Stimulated activated CD8-positive, alpha-beta memory T cell treated with anti-CD3 and anti-CD28 coated beads, Interleukin-4, amount 100 ng/mL, for 1 hour (primary cell): ENCODE measurements at places on chromosomes 3 and 15.

- no peak for DNase-seq
Observed at GRCh38 chr15:87863152-87863551, 393.4 kb downstream of the NTRK3 start.

- DNase-seq = no peak
Observed at GRCh38 chr3:7630925-7631324, 770.0 kb downstream of the GRM7 start.

DNA sequence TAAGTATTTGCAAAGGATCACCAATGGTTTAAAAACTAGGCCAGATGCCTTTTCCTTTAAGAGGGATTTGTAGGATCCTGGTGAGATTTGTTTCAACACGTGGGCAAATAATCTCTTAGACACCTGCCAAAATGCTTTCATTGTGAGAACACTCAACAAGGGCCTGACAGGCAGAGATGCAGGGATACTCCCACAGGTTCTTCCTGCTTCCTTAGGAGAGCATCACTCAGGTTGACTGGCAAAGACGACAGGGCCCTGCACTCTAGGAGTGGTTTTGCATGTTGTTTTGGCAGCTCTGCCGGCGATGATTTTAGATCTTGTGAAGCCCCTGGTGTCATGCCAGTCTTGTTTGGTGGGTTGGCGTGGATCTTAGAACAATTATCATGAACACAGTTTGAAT, 184.5 kb downstream of the NR1D2 start:
- DNase-seq = no peak

DNA sequence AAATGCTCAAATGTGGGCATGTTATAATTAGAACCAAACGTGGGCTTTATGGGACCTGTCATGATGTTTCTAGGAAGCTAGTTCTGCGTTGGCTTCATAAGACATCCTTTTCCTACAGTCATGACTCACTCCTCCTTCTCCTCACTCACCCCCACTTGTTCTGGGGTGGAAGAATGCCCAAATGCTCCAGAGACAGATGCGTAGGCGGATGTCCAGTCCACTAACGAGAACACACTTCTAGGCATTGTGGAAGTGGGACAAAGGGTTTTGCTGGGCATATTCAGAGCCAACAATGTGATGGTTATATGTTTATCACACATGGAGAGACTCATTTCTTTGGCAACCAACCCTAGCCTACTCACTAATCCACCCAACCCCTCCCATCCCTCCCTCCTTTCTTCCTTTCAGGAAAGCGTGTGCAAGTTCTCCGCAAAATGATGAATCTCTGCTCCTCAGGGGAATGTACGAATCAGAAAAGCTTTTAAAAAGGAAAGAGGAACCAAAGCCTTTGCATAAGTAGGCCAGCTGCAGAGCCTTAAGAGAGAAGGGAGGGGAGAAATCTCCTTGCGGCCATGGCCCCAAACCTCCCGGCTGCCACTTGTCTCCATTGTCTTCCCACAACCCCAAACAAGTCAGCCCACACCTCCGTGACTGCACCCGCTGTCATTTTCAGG, 123.0 kb upstream of the SPRED1 start:
- no peak for DNase-seq

DNA sequence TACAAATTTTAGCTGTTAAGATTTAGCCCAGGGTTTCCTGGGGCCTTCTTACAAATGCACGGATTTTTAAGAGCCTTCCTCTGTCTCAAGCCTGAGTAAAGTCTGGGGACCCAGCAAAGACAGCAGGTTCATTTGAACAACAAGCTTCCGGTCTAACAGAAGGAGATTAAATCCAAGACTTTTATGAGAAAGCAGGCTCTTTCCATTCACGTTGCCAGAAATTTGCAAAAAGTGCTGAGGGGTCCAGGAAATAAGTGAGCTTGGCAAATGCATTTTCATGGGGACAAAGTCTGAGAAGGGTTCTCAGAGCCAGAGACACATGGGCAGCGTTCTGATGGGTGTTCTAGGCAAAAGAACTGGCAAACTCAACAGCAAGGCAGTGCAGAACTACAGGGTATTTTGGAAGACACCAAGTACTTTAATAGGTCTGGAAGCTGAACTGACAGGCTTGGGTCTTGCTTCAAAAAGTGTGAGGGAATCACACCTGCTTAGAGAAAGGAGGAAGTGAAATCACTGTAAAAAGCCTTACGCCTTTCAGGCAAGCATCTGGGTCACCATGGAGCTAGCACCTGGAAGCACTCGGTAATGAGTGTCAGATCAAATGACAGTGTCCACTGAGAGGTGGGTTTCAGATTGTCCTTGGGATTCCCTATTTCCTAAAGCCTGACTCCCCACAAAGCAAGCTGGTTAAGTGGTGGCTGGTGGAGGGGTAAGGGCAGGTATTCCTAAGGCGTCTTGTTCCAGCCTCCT, 115.8 kb upstream of the ARHGEF3 start:
- DNase-seq = no peak

DNA sequence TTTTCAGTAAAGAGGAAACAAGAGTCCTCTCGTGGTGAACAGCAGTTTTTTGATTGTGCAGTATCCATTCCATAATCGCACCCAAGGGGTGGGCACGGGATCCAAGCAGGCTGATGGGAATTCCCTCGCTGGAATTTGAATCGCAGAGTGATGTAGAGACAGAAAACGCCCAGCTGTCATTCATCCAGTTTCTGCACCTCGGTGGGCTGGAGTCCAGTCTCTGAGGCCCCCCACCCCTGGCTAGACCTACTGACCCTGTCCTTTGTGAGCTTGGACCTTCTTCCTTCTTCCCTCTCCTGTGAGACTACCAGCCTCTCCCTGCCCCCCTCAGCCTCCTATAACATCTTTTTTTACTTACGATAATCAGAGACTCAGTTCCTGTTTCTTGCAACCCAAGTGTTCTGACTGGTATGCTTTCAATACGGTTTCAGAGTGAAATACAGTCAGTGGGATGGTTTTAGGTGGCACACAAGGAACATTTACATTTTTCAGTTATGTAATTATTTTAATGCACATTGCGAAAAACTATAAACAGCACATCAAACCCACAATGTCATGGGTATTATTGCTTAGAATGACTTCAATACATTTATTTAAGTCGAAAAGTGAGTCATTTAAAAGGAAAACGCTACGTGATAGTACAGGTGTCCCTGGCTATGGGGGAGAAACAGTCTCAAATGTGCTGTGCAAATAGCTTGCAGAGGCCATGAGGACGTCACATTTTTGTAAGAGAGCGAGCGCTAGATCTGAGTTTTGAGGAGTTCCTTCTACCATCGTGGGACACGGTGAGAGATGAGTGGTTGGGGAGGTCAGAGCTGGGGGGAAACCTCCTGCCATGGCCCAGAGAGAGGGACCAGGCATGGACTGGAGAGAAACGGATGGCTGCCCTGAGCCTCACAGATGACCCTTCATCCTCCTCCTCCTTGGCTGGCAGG, 37.5 kb upstream of the CHST2 start:
- no peak for DNase-seq
